ENCODE measurements at places on chromosomes 7 and 10.

DNA sequence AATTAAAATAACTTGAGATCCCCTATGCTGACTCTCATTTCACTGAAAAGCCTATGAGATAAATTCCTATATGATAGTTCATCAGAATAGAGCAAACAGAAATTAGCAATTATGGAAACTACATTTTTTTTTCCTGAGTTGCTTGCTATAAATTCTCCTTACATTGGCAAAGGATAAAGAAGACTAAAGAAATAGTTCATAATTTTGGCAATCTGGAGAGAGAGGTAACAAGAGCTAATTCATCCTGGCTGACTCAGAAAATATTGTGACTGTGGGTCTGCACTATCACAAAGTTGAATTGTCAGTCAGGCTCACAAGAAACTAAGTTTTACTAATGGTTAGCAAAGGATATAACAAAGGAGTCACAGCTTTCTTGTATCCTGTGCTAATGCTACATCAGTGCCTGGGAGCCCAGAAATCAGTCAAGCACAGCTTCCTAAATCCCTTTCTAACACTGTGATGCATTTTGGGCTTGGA is 483.0 kb downstream of the MAGI2 start:
- DNase-seq: peak; percentile 54

GRCh38 chr10:25504306-25504705 is 329.5 kb downstream of the GPR158 start:
- no peak for DNase-seq

- peak; percentile 75 for DNase-seq
Measured at GRCh38 chr10:66639371-66639770, 286.5 kb upstream of the LRRTM3 start.

DNA sequence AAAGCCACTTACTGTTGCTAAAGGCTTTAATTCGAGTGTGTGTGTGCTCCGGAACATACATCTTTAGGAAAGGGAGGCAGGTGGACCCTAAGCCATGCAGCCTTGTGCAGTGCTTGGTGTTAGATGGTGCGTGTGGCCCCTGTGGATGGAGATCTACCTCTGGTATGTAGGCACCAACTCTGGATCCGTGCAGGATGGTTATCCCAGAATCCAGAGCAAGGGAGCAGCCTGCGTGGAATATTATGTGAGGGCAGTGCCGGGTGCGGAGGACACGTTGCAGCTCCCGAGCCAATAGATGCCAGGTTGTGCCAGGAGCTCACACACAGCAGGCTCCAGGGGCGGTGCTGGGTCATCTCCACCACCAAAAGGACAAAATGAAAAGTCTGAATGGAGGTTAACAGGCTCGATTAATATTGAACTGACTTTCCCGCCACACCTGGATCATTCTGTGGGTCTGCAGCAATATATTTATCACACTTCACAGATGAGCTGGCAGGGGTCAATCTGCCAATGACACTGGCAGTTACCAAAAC is 143.0 kb upstream of the NPS start:
- DNase-seq: no peak
